ENCODE measurements at places on chromosomes 1 and 21.

DNA sequence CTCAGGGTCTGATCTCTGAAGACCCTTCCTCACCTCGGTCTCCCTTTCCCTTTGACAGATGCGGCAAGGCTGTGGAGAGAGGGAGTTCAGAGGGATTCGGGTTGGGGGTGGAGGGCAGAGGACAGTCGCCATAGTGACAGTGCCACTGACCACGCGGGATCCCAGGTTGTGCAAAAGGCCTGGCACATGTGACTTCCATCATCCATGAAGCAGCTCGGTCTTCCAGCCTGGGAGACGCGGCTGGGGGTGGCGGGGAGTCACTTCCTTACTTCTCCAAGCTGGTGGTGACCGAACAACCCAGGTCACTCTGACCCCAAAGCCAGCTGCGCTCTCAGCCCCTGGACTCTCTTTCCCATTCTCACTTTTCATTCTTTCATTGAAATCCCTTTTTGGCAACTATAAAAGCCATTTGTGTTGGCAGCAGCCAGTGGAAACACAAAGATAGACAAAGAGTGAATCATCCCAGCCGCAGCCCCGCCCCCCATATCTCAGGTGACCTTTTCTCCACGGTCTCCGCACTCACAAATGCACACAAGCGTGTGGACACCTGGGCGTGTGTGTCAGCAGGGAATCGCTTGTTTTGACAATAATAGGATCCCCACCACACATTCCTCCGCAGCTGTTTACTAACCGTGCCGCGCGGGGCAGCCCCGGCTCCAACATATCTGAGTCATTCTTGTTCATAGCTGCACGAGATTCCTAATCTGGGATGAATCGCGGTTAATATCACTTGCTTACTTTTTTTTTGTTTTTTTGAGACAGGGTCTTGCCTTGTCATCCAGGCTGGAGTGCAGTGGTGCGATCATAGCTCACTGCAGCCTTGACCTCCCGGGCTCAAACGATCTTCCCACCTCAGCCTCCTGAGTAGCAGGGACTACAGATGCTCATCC, 68.3 kb downstream of the DHRS3 start:
- DNase-seq, result no peak

DNA sequence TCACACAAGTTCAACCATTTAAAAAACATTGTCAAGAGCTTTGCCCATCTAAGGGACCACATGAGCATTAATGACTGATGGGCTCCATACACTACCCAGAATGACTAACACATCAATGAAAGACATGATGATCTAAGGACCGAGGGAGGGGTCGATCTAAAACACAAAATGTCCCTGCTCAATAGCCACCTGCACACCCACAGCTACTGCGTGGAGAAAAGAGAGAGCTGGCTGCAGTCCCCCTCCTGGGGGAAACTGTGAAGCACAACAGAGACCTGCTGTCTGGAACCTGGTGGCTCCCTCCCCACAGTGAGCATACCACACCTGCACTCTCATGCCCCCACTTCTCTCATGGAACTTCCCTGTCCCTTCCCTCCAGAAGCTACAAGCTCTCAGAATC, 130.1 kb upstream of the ERG start:
- DNase-seq, result no peak

- no peak for DNase-seq
Measured at GRCh38 chr1:239725933-239726332, 339.6 kb downstream of the CHRM3 start.

DNA sequence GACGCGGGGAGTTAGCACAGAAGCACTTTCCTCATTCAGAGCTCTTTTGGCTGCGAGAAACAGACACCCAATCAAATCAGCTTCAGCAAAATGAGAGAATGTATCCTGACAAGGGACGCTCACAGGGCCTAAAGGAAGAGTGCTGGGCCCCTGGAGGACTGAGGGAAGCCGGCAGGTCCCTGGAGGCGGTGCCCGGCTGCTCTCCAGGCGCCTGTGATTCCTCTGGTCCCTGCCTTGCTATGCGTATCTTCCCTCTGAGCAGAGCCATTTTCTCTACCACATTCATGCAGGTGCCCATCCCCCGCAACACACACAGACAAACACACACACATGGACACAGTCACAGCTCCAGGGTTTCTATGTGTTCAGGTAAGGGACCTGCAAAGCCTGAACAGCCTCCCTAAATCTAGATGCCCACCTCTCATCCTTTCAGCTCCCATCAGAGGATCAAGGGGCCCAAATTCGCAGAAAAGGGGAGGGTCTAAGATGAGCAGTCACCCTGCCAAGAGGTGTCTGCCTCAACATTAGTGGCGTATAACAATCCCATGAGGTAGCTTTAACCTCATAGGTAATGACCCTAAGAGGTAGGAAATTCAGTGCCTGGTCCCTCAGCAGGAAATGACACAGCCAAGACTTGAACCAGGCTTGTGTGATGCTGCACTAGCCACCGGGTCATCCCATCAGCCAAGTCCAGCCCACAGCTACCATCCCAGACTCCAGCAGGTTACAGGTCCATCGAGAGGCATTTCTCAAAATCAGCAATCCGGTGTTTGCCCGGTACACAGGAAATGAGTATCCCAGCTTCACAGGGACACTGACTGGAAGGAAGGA, 29.0 kb downstream of the PTAFR start:
- no peak for DNase-seq

DNA sequence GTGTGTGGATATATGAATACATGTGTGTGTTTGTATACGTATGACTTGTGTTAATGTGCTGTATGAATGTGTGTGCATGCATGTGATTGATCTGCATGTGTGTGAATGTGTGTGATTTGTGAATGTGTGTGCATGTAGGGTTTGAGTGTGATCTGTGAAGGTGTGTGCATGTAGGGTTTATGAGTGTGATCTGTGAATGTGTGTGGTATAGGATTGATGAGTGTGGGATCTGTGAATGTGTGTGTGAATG, 88.2 kb downstream of the STUM start:
- DNase-seq, result no peak

DNA sequence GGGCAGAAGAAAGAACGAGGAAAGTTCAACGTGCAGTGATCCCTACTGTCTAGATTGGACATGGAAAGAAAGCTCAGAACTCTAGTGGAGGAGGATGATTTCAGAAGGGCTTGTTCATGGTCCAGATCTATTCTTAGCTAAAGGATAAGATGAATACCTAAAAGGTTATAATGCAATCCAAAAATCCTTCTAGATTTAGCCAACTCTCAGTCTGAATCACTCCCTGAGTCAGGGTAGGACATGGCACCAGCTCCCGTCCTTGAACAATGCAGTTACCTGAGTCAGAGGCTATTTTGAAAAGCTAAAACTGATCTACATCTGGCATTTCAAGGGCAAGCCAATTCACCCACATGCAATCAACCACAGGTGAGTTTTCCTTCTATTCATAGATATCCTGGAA, 38.8 kb upstream of the HIVEP3 start:
- no peak for DNase-seq

GRCh38 chr1:198904321-198904720, 265.5 kb downstream of the PTPRC start:
- DNase-seq, result no peak

- no peak for DNase-seq
Measured at GRCh38 chr1:218352075-218352438, 6.9 kb downstream of the TGFB2 start.

All from activated T-helper 1 cell treated with anti-CD3 and anti-CD28 coated beads, Interleukin-2, amount 50 U/mL, for 16 hours (primary cell).